ENCODE measurements at places on chromosomes 1 and 21.

- DNase-seq: no peak
Measured at GRCh38 chr1:203926025-203926540, 64.7 kb downstream of the SNRPE start.

- no peak for DNase-seq
Measured at GRCh38 chr1:81377406-81377805, 423.3 kb upstream of the ADGRL2 start.

- no peak for DNase-seq
Measured at GRCh38 chr1:9654834-9655723, 3.5 kb downstream of the PIK3CD start.

- peak; percentile 53 for DNase-seq
Measured at GRCh38 chr1:164602480-164603093, 43.6 kb downstream of the PBX1 start.

DNA sequence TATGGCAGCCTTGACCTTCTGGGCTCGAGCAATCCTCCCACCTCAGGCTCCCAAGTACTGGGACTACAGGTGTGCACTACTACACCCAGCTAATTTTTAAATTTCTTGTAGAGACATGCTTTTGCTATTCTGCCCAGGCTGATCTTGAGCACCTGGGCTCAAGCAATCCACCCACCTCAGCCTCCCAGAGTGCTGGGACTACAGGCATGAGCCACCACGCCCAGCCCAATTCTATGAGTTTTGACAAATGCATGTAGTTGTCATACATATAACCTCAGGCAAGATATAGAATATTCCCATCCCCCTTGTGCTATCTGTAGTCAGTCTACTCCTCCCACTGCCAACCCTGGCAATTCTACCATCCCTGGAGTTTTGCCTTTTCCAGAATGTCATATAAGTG, 38.7 kb upstream of the TTC22 start:
- no peak for DNase-seq

DNA sequence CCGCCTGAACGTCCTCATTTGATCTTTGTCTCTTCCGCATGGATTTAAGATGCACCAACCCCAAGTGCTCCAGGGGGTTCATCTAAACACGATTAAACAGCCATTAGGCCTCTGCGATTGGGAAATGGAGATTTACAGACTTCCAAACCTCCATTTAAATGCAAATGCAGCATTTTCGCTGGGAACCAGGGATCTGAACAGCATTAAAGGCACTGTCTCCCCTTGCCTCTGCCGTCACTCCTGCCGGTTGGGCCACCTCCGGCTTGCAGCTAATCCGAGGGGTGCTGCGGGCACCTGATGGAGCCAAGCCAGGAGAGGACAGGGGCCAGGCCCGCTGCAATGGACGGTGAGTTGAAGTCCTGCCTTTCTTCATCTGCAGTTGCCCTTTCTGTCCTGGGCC, 70.3 kb upstream of the KLHDC7A start:
- DNase-seq: no peak

GRCh38 chr1:82145656-82146055, 344.9 kb downstream of the ADGRL2 start:
- no peak for DNase-seq

DNA sequence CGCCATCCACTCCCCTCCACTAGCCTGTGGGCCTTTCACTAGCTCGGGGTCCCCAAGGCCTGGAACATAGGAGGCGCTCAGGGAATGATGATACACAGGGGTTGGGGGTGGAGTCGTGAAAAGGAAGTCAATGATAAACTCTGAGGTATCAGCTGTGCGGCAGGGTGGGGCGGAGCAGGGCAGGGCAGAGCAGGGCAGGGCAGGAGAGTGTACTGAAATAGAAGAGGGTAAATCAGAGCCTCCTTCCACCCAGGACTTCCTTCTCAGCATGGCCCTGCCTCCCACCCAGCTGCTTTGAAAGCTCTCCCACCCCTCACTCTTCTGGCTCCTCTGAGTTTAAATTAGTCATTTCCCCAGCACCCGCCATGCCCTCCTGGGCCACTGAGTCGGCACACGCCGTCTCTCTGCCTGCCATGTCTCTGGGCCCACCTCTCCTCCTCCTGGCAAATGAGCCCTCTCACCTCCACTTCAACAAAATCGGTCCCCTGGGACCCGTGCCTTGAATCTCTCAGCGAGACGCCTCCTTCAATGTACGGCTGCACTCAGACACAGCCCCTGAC, 16.9 kb downstream of the CAPZB start:
- no peak for DNase-seq

DNA sequence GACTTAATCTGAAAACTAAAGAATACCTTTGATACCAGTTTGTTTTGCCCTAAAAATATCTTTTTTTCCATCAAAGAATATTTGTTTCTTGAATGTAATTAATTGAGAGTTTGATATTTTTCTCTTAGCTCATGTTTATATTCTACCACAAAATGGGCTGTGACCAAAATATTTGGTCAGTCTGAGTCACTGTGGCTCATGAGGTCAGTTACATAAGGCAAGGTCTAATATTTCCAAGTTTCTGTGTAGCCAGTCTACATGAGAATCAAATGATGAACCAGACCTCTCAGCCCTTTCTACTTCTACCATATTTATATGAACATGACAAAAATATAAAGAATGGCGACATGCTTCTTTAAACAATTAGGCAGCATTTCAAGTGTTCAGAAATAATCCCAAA, 83.0 kb upstream of the IVNS1ABP start:
- no peak for DNase-seq

DNA sequence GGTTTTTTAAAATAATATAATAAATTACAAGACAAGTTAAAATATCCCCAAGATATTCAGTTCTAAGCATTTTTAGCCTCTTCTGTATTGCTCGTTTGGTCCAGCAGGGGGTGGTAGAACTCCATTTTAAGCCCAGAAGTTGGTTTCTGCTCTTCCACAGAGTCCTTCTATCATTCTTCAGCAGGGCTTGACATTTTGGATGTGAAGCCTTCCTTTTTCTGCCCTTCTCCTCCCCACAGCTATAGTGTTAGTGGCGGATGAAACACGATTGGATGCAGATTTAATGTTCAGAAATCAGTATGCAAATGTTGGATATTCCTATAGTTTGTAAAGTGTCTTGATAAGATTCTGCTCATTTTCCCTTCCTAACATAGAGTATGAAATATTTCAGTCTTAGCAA, 1.4 kb downstream of the NCAM2 start:
- peak; percentile 24 for DNase-seq

GRCh38 chr1:156998301-156998700, 47.2 kb downstream of the ARHGEF11 start:
- DNase-seq: no peak

- DNase-seq: no peak
Measured at GRCh38 chr1:46523496-46524353, 27.7 kb downstream of the KNCN start.

DNA sequence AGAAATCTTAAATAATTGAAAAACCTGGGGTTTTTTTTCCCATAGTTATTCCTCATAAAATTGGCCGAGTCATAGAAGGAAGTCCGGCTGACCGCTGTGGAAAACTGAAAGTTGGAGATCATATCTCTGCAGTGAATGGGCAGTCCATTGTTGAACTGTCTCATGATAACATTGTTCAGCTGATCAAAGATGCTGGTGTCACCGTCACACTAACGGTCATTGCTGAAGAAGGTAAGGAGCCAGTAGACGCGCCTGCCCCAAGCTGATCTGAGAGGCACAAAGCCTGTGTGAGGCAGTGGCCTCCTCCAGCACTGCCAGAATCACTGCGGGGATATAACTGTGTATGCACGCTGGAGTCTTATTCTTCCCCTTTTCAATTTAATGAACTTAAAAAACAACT, 100.3 kb downstream of the PHTF1 start:
- DNase-seq: no peak

- DNase-seq: no peak
Measured at GRCh38 chr1:205914730-205915129, 28.5 kb downstream of the SLC26A9 start.

DNA sequence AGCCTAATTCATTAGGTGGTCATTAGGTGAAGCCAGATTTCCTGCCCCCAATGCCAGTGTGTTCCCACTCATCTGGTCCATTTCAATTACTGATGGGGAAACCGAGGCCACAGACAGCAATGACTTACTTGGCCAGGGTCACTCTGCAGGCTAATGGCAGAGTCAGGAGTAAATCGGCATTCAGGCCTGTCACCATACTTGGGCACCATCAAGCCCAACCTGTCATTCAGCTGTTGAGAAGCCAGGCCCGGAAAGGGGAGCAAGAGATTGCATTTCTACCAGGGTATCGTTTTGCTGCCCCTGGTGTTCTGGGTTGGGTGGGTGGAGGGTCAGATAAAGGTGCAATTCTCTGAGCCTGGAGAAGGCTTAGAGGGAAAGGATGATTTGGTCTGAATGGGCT, 8.0 kb upstream of the TMEM61 start:
- no peak for DNase-seq

DNA sequence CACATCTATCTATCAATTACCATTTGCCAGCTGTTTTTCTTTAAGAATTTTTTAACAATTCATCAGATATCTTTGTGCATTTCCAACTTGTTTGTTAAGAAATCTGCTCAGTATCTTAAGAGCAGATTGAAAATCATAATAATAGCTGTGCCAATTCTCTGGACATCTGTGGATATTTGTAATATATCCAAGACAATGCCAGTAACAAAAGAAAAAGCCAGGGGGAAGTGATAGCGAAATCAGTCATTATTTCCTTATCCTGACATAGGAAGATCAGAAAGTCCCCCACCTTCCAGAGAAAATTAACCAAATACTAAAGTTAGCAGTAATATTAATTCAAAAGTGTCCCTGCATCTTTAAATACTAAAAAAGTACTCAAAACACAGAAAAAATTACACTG, 217.1 kb downstream of the RERE start:
- DNase-seq: no peak

DNA sequence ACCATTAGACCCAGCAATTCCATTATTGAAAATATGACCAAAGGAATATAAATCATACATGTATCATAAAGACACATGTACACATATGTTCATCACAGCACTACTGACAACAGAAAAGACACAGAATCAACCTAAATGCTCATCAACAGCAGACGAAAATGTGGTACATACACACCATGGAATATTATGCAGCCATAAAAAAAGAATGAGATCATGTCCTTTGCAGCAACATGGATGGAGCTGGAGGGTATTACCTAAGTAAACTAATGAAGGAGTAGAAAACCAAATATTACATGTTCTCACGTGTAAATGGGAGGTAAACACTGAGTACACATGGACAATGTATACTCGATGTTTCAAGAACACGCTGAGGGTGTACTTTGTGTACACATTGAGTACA, 15.9 kb downstream of the AKT3 start:
- no peak for DNase-seq

DNA sequence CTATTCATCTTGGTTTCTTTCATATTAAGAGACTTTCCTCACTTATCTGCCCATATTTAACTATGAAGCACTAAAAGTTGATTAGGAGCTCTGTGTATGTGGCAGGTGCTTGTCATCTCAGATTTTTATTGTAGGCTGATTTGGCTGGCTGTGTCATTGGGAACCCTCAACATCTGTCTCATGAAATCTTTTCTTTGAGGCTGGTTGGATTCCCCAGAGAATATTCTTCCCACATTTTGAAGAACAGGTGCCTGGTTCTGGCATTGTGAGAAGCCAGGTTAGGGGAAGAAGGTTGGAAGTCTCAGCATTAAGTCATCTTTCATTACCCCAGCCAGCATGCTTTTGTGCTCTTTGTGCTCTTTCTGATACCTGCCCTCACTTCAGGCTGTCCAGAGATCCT, 37.1 kb downstream of the EEIG2 start:
- DNase-seq: peak; percentile 7

- no peak for DNase-seq
Measured at GRCh38 chr1:183989078-183989577, 48.4 kb downstream of the COLGALT2 start.

DNA sequence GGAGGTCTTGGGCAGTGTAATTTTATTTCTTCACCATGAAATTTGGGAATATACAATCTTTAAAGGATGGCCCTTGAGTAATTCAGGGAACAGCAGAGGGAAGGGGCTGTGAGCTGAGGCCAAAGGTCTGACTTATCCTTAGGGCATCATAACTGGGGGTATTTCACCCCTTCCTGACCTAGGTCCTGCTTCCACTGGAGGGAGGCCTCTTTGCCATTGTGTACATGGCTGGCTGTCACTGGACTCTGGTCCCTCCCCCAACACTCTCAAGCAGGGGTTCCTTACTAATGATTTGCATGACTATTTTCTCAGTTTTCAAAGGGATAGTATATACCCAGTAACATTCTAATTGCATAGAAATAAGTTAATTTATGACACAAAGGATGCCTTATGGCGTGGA, 7.2 kb upstream of the PSRC1 start:
- DNase-seq: no peak

DNA sequence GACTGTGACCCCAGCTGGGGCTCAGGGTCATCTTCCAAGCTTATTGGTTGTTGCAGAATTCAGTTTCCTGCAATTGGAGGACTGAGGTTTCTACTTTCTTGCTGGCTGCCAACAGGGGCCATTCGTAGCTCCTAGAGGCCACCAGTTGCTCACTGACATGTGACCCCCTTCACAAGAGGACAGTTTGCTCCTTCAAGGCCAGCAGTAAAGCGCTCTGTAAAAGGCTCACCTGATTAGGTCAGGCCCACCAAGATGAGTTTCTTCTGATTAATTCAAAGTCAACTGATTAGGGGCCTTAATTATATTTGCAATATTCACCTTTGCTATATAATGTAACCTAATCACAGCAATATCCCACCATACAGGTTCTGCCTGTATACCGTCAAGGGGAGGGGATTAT, 68.9 kb downstream of the SLC9A1 start:
- DNase-seq: no peak

- no peak for DNase-seq
Measured at GRCh38 chr1:156421939-156422601, 53.1 kb downstream of the RHBG start.

- no peak for DNase-seq
Measured at GRCh38 chr1:83561346-83561745, 437.6 kb downstream of the TTLL7 start.

DNA sequence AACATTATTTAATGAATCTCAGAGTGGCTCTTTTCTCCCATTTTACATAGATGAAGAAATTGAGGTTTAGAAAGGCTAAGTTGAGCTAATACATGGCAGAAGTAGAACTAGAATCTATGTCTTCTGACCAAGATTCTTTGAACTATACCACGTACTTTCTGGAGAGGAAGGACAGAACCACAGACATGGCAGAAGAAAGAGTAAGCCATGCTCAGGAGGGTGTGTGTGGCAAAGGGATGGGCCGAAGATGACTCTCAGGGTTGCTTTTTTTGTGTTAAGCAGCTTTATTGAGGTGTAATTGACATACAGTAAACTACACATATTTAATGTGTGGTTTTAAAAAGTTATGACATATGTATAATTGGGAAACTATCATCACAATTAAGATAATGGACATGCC, 69.5 kb downstream of the PEX14 start:
- no peak for DNase-seq

DNA sequence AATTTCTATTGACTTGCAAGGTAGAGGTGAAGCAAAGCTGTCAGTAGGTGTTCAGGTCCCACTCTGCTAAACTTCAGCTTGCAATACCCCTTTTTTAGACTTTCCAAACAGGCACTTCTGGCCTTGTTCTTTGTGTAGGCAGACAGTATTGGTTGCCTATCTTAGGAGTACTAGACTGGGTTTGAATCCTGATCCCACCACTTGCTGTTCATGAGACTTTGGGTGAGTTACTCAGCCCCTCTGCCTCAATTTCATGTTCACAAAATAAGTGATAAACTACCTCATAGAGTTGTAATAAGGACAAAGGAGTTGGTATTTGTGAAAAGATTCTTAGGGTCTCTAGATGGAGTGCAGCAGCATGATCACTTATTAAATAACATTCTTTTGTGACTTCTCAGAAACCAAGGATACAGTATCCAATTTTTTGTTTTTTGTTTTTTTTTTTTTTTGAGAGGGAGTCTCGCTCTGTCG, 5.2 kb downstream of the RCC1 start:
- DNase-seq: no peak
